ENCODE measurements at places on chromosomes 2 and 18.
A peak's percentile ranks its signal among the peaks of the same experiment; 100 is the strongest.

DNA sequence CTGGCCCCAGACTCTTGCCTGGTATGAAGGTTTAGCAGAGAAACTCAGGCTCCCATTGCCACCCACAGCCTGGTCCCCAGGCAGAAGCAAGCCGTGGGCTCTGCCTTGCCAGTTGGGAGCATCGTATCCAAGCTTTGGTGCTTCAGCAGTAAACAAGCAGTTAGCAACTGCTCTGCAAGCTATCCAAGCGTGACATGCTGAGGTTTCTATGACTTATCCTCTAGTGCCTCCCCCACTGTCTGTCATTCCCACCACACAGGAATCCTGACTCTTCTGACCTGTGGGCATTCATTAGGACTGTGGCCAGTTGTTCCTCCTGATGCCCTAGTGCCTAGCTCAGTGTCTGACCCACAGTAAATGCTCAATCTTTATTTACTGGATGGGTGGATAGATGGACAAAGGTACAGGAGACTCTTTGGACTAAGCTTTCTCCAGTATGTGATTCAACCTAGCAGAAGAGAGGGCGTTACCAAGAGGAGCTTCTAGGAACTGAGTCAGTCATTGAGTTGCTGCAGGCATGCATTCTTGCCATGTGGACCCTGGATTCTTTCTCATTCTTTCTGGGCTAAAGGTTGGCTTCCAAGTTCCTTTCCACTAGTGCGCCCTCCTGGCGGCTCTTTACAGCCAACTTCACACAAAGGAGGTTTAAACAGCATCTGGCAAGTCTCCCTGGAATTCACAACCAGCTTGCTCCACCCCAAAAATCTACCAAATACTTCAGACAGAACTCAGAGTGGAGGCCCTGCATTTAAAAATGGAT lies 40.6 kb upstream of the MRPL19 start:
- no peak for DNase-seq

- no peak for DNase-seq
Measured at GRCh38 chr2:18230668-18231067, 329.8 kb downstream of the RDH14 start.

- no peak for DNase-seq
Measured at GRCh38 chr2:65349863-65350262, 82.5 kb downstream of the SPRED2 start.

DNA sequence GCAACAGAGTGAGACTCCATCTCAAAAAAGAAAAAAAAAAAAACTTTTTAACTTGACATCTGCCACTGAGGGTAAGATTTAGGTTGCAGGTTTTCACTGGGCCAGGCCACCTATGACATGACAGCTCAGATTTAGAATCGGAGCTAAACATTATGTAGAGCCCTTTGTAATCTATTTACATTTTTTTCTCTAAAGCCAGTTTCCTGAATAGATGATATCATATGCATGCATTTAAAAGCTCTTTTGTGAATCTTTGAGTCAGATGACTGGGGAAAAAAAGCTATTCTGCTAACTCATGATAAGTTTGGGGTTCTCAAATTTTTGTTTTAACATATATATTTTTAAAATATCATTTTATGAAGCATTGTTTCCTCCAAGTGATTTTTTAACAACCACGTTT lies 21.3 kb downstream of the PRKAG3 start:
- DNase-seq = no peak

- DNase-seq = no peak
Measured at GRCh38 chr2:7681881-7682461, 764.8 kb downstream of the RNF144A start.

GRCh38 chr2:239557516-239557915 lies 156.7 kb upstream of the HDAC4 start:
- DNase-seq = no peak

DNA sequence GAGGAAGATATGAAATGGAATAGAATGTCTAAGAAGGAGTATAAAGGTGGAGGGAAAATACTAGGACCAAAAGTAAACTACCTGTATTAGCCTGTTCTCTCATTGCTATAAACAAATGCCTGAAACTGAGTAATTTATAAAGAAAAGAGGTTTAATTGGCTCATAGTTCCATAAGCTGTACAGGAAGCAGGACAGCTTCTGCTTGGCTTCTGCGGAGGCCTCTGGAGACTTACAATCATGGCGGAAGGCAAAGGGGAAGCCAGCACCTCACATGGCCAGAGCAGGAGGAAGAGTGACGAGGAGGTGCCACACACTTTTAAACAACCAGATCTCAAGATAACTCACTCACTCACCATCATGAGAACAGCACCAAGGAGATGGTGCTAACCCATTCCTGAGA lies 32.9 kb upstream of the TMEM177 start:
- DNase-seq = no peak

GRCh38 chr2:86412007-86412406 lies 29.2 kb upstream of the KDM3A start:
- no peak for DNase-seq

- no peak for DNase-seq
Measured at GRCh38 chr2:36123995-36124394, 231.6 kb upstream of the CRIM1 start.

GRCh38 chr2:145185696-145186095 lies 665.8 kb upstream of the ZEB2 start:
- DNase-seq = no peak

DNA sequence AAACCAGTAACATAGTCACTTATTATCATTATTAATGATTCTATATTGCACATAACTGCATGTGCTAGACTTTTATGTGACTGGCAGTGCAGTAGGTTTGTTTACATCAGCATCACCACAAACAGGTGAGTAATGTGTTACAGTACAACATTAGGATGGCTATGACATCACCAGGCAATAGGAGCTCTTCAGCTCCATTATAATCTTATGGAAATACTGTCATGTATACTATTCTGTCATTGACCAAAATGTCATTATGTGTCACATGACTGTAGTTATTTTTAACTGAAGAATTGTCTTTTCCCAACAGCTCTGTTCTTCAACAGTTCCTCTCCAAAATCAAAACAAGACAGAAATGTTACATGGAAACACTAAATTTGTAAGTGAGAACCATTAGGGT lies 96.3 kb downstream of the C18orf54 start:
- DNase-seq = no peak

DNA sequence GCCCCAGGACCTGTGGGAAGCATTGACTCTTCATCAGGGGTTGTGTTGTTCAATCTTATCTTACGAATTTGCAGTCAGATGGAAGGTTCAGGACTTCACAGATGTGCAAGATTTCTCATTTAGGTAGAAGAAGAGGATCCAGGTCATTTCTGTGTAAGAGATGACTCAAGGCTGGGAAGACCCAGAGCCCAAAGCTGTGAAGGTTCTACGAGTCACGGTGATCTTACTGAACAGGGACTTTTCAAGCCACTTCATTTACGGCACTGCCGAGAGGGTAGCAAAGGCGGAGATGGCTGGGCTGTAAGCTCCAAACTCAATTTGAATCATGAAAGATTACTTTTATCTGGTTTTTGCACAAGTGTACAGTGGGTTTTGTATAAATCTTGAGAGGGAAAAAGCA lies 228.0 kb upstream of the MEX3C start:
- no peak for DNase-seq

DNA sequence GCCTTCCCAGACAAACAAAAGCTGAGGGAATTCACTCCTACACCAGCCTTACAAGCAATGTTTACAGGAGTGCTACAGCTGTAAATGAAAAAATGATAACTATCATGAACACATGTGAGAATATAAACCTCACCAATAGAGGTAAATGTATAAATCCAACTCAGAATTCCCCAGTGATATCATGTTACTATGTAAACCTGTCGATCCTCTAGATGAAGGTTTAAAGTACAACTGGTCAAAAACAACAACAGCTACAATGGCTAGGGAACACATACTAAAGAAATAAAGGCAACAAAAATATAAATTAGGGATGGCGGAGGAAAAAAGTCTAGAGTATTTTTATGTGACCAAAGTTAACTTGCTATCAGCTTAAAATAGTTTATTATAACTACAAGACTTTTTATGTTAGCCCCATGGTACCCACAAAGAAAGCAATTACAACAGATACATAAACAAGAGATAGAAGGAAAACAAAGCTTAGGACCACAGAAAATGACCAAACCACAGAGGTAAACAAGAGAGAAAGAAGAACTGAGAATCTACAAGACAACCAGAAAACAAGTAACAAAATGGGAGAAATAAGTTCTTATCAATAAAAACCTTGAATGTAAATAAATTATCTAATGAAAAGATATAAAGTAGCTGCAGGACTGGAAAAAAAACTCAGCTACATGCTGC lies 8.3 kb downstream of the CERKL start:
- DNase-seq = no peak

- peak; percentile 27 for DNase-seq
Measured at GRCh38 chr18:31819106-31819924, 58.6 kb upstream of the SLC25A52 start.

DNA sequence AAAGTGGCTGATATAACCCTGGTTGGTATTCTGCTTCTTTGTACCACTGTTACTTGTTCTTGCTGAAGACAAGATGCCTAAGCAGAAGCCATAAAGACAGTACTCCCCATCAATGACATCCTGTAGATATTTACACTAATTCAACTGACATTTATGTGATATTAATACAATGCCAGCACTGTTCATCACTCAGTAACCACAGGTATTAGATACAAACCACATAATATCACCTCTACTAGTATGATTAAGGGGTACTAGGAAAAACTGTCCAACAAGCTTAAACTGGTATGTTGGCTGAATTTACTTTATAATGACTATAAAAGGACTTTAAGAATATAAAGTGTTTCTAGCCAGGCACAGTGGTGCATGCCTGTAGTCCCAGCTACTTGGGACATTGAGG lies 65.8 kb downstream of the RTN4 start:
- no peak for DNase-seq

DNA sequence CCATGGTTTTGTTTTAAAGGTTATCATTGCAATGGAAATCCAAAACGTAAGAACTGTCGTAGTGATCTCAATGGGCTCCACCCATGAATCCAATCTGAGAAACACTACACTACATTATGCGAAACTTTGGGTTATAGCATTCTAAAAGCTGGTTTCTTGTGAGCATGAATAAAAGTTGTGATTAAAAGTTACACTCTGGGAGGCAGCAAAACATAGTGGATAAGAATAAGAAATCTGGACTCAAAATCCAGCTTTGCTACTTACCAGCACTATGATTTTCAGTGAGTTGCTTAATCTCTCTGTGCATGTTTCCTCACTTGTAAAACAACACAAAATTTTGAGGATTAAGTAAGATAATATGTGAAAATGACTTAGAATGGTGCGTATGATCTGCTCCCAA lies 25.7 kb upstream of the THOC1 start:
- no peak for DNase-seq

DNA sequence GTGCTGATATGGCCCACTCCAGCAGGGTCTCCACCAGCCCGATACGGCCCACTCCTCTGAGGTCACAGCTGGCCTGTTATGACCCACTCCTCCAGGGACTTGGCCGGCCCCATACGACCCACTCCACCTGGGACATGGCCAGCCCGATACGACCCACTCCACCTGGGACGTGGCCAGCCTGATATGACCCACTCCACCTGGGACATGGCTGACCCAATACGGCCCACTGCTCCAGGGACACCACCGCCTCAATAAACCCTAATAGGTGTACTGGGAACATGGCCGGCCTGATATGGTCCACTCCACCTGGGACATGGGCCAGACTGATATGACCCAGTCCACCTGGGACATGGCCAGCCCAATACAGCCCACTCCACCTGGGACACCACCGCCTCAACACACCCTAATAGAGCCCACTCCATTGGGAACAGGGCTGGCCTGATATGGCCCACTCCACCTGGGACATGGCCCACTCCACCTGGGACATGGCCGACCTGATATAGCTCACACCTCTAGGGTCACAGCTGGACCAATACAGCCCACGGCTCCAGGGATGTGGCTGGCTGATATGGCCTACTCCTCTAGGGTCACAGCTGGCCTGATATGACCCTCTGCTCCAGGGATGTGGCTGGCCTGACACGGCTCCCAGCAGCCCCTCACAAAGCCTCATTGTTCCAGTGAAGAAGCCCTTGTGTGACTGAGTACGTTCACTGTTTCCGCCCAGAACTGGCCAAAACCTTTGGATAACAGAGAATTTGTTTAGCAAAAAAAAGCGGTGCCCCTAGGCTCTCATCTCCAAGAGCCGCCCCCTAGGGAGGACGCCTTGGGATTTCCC lies 245.6 kb downstream of the HDAC4 start:
- DNase-seq = no peak

GRCh38 chr2:223759569-223760430 lies 77.6 kb downstream of the AP1S3 start:
- DNase-seq = no peak

- DNase-seq = no peak
Measured at GRCh38 chr2:62055724-62056336, 140.1 kb upstream of the B3GNT2 start.

DNA sequence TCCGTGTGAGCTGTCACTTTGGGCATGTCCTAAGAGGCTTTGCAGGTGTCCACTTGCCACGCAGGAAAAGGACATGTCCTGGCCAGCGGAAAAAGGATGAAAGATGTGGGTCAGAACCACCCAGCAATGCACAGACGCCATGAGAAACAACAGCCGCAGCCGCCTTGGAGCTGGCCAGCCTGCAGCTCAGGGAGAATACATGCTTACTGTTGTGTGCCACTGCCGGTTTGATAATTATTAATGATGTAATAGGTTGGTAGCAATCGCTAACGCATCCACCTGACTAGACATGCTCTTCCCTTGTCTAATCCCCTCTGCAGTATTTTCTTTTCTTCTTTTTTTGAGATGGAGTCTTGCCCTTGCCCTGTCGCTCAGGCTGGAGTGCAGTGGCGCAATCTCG lies 221.7 kb downstream of the HAUS1 start:
- no peak for DNase-seq

Data from CD4-positive, alpha-beta T cell treated with Interleukin-12 subunit alpha and Interleukin-12 subunit beta, for 1 hour (primary cell).